ENCODE measurements at places on chromosomes 6 and 20.

- no peak for DNase-seq
Measured at GRCh38 chr20:50689864-50690649, 1.3 kb downstream of the RIPOR3 start.

GRCh38 chr20:4571759-4572531 is 149.8 kb upstream of the PRND start:
- no peak for DNase-seq

GRCh38 chr6:113819169-113819830 is 37.8 kb upstream of the MARCKS start:
- DNase-seq, result no peak

DNA sequence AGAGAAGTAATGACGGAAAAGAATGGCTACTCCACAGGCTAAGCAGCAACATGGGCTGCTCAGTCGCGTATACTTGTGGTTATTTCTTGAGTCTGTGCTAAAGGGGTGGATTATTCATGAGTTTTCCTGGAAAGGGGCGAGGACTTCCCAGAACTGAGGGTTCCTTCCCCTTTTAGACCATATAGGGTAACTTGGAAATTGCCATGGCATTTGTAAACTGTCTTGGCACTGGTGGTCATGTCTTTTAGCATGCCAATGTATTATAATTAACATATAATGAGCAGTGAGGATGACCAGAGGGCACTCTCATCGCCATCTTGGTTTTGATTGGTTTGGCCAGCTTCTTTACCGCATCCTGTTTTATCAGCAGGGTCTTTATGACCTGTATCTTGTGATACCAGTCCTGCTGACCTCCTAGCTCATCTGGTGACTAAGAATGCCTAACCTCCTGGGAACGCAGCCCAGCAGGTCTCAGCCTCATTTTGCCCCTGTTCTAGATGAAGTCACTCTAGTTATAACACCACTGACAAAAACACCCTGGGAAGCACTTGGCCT is 11.4 kb downstream of the LBP start:
- DNase-seq, result no peak

- no peak for DNase-seq
Measured at GRCh38 chr6:63565727-63566596, 6.3 kb upstream of the LOC128125822 start.

GRCh38 chr6:138241934-138242333 is 23.6 kb upstream of the PBOV1 start:
- no peak for DNase-seq

GRCh38 chr6:20696676-20697075 is 162.4 kb downstream of the CDKAL1 start:
- DNase-seq, result no peak

GRCh38 chr6:95693108-95693507 is 115.8 kb downstream of the MANEA start:
- no peak for DNase-seq

GRCh38 chr20:3163099-3164042 is 3.7 kb upstream of the FASTKD5 start:
- peak; percentile 31 for DNase-seq

GRCh38 chr6:131955876-131956275 is 4.7 kb upstream of the CCN2 start:
- no peak for DNase-seq

DNA sequence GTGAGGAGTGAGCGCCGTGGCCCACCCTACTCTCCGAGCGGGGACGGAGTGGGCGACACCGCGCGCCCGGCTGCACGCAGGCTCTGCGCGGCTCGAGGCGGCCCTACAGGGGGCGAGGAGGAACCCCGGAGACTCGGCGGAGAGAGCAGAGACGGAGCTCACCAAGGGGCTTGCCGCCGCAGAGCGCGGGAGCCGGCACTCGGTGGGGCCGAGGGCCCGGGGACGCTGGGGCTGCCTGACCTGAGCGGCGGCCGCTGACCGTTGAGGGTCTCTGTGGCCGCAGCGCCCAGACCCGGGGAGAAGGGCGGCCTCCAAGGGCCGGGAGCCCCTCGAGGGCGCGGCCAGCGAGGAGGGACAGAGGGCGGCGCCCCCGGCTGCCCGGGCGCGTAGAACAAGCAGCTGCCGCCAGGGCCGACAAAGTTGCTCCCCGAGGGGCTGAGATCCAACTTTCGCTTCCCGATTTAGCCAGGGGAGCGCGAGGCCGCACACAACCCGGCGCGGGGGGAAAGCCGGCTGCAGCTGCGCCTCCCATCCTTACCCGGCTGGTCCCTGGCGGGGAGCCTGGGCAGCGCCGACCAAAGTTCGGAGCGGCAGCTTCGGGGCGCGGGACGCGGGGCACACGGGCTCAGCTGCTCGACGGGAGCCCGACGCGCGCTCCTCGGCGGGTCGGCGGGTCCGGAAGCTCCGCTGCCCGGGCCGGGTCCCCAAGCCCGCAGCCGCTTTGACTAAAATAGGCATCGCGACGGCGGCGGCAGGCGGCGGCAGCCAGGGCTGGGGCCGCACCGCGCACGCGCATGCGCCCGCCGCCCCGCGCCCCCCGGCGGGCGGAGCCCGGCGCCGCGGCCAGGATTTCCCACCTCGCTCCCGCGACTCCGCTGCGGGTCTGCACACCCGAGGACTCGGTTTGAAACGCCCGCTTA is 43.1 kb downstream of the POPDC3 start:
- no peak for DNase-seq

- DNase-seq, result no peak
Measured at GRCh38 chr6:159107451-159108260, 61.5 kb upstream of the FNDC1 start.

DNA sequence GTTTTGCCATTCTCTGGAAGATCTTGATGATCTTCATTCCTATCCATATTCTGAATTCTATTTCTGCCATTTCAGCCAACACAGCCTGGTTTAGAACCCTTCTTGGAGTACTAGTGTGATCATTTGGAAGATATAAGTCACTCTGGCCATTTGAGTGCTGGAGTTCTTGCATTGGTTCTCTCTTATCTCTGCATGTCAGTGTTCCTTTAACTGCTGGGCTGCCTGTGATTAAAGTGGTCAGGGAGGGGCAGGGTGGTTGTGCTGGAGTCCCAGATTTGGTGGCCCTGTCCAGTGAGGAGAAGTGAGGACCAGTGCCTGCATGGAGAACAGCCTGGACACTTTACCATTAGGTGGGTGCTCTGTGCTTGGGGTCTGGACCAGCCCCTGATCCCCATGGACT is 173.0 kb downstream of the SOD2 start:
- DNase-seq, result no peak

- peak; percentile 61 for DNase-seq
Measured at GRCh38 chr6:24283043-24283985, 74.5 kb downstream of the DCDC2 start.

GRCh38 chr6:73329201-73329600 is 24.9 kb downstream of the DPPA5 start:
- DNase-seq, result no peak

DNA sequence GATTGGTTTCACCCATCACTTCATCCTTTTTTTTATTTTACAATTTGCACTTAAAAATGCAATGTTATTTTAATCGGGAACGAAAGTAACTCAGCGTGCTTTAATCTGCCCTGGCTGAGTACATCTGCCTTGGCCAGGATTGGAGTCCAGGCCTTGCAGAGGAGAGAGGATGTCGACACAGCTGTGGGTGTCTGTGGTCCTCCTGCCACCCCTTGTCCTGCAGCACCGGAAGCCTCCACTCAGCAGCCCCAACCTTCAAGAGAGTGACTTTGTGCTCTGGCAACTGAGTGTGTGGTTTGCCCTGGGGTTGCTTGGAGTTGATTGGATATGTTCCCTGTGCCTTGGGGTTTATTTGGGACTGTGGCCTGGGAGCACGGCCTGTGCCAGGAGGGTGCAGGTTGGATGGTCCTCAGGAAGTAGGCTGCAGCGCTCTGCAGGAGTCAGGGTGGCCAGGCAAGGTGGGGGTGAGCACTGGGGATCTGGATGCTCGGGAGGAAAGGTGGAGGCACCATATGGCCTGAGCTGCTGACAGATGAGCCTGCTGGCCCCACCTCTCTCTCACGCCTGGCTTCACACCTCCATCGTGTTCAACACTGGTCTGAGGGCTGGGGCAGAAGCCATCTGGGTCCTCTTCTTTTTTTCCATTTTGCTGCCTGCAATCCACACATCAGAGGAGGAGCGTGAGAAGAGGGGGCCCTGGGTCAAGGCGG is 4.3 kb downstream of the MYT1 start:
- no peak for DNase-seq

DNA sequence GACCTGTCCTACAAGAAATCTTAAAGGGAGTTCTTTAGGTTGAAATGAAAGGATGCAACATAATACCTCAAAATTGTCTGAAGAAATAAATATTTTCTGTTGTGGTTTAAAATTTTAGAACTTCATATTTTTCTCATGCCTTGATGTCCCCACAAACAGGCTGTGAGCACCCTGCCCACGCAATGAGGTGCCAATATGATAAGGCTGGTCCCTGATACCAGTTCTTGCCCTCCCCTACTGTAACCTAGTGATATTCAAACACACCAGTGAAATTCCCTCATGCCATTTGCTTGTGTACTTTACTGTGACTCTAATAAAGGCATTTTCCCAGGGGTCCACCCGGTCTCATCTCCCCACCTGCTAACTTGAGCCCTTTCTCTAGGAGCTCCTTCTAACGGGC is 67.3 kb upstream of the SIRPG start:
- DNase-seq, result no peak

GRCh38 chr6:39818695-39819094 is 26.5 kb downstream of the DAAM2 start:
- no peak for DNase-seq

DNA sequence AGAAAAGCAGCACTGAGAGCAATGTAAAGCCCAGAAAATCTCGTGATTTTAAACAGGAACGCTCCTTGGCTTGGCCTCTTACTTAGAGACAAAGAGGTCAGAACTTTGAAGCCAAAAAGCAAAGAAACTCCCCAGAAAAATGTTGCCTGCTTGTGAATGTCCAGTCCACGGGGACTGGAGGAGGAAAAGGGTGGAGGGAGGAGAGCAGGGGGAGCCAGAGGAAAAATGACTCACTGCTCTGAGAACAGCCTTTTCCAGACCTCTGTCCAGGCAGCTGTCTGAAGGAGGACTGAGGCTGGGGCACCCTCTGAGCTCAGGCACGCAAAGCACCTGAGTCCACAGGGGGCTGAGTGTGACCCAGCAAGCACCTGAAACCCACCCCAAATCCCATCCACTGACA is 64.7 kb downstream of the TRAM2 start:
- no peak for DNase-seq

GRCh38 chr6:69846770-69847491 is 19.4 kb upstream of the COL19A1 start:
- no peak for DNase-seq

GRCh38 chr20:57301026-57301425 is 28.6 kb upstream of the SPO11 start:
- no peak for DNase-seq

DNA sequence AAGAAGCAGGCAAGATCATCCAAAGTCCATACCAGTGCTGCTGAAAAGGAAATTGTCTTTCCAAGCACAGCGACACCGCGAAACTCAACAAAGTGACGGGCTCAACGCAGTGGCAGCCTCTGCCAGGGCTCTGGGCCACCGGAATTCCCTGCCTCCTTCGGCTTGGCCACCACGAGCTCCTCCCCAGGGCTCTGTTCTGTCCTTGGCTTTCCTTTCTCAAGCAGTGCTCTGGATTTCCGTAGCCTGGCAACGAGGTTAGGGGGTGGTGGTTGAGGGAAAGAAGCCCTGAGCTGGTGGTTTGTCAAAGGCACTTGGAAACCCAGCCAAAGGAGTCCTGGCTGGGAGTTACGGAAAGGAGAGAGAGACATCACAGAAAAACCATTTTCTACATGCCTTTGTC is 31.2 kb downstream of the PRR18 start:
- DNase-seq, result no peak

Measured in NCI-H187 (cell line).